ENCODE measurements at places on chromosomes 7 and 10.

DNA sequence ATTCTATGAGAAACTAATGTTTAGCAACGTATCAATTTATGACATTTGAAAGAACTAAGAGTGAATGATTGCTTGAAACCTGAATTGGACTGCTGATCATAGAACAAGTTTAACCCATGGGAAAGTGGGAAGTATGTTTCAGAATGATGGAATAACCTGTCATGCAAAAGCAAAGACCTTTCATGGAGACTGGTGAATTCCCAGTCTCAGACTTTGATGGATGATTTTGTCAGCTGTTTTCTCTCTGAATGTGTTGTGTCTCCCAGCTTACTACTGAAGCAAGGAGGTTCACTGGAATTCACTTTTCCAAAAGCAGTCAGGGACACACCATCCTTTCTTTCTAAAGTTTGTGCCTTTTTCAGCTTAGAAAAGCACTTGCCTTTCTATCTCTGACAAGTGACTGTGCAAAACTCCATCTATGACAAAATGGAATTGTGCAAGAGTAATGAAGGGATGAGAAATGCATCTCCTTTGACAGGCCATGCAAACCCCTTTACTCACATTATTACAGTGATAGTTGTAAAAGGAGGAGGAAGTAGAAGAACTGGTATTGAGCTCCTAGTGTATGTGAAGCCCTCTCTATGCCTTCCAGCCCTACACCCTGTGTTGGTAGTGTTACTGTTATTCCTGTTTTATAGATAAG is 176.1 kb downstream of the PRKG1 start:
- no peak for DNase-seq

DNA sequence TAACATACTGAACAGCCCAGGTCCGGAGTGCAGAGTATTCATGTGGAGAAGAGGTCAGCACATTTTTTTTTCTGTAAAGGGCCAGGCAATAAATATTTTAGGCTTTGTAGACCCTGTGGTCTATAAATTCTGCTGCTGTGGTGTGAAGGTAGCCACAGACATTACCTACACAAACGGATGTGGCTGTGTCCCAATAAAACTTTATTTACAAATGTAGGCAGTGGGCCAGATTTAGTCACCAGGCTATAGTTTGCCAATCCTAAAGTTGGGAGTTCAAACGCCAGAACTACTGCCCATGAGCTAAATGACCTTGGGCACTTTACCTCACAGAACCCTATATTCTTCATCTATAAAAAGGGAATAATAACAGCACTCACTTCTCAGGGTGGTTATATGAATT is 13.4 kb downstream of the FAM53B start:
- no peak for DNase-seq

DNA sequence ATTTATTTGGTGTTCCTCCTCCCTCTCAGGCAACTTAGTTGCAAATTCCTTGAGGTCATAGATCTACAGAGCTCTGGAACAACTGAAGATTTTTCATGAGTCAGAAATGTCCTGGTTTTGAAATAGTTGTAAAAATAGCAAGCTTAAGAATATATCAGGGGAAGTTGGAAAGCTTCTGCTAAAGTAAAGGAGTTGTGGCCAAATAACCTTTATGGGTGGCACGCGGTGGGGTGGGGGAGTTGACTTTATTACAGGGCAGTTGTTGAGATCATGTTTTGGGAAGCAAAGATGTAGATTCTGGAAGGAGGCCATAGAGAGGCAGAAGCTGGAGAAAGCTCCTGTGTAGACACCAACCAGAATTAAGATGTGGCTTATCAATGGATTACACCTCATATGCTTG is 326.0 kb upstream of the MTPN start:
- no peak for DNase-seq

DNA sequence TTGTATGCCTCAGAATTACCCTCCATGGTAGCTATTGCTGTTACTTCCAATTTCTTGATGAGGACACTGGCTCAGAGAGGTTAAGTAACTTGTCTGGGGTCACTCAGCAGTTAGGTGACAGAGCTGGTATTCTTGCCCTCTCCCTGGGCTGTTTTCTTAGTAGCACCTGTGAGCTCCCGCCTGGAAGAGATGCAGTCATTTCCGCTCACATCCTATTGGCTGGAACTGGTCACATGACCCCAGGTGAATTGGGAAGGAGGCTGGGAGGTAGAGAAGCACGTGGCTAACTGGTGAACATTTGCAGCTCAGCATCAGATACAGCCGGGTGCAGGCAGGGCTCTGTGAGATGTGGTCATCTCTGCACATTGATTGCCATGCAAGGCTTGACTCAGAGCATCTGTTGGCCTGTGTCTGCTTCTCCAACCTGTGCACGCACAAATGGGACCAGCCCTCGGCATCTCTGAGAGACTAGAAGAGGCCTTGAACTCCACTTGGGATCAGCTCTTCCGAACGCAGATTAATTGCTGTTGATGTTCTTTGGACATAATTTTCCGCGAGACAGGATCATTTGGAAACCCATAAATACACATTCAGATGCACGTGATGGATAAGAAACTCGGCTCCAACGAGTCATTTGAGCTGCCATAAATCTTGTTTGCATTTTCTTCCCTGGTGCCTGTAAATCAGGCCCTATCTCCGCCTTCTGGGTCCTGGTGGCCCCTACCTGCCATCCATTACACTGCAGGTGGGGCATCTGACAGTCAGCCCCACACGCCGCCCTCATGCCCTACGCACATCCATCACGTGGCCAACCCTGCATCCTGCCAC is 42.8 kb downstream of the MYL10 start:
- DNase-seq: no peak

GRCh38 chr7:47536661-47537611 is 45.0 kb downstream of the TNS3 start:
- no peak for DNase-seq

- DNase-seq: no peak
Observed at GRCh38 chr7:42685911-42686310, 226.0 kb downstream of the C7orf25 start.

DNA sequence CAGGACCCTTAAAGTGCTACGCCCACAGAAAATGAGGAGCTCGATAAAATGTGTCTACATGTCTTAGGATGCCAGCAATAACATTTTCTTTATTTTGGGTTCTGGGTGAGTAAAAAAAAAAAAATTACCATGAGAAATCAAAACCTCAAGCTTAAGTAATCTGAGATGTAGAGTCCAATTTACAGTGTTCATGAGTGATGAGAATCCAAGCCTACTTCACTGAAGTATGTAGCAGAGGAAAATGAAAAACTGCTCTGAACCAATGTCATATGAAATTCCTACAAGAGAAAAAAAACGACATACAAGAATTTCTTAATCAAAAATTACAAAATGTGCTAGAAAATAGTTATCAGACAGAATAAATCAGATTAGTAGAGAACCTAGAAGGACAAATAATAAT is 274.4 kb downstream of the HTR7 start:
- no peak for DNase-seq

GRCh38 chr10:124436191-124436638 is 13.6 kb downstream of the NKX1-2 start:
- DNase-seq: no peak

DNA sequence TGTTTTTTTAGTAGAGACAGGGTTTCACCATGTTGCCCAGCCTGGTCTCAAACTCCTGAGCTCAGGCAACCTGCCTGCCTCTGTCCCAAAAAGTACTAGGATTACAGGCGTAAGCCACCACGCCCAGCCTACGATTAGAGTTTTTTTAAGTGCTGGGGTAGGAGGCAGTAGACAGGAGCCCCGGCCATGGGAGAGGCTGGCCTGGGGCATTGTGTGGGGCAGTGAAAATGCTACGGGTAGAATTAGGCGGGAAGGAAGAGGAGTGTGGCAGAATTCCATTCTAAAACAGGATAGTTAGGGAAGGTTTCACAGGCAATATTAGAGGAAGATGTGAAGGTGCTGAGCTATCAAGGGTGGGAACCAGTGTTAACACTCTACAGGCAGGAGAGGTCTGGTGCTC is 31.3 kb upstream of the FXYD4 start:
- no peak for DNase-seq

- DNase-seq: no peak
Observed at GRCh38 chr10:58041901-58042300, 225.8 kb downstream of the IPMK start.

DNA sequence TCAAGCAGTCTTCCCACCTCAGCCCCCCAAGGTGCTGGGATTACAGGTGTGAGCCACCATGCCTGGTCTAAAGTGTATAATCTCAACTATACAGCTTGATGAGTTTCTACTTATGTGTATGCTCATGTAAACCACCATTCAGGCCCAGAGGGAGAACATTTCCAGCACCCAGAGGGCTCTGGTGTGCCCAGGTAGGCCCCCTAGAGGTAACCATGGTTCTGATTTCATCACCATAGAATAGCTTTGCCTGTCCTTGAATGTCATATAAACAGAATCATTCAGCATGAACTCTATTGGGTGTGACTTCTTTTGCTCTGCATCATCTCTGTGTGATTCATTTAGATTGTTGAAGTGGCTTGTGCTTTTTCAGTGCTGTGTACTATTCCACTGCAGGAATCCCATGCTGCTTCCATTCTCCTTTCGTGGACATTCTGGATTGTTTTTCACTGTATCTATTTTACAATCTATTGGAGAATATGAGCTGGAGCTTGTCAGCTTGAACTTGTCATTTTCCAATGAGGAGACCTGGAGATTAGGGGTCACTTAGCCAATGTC is 35.2 kb downstream of the COL26A1 start:
- no peak for DNase-seq

DNA sequence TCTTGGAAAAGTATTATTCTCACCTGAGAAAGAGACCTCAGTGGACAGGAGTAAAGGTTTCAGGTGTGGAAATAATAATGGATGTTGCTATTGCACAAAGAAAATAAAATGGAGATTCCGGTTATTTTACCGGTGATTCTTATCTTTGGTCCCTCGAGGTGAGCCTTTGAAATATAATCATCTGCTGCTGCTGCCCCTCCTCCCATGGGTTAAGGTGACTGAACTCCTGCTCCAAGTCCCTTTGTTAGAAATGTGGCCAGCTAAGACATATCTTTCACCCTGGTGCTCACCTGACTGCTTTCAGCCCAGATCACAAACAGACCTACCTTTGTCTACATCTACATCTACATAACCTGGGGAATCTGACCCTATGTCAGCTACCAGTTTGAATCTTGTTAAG is 5.7 kb downstream of the CUBN start:
- no peak for DNase-seq

- DNase-seq: no peak
Observed at GRCh38 chr7:16711730-16712129, 41.8 kb upstream of the TSPAN13 start.

DNA sequence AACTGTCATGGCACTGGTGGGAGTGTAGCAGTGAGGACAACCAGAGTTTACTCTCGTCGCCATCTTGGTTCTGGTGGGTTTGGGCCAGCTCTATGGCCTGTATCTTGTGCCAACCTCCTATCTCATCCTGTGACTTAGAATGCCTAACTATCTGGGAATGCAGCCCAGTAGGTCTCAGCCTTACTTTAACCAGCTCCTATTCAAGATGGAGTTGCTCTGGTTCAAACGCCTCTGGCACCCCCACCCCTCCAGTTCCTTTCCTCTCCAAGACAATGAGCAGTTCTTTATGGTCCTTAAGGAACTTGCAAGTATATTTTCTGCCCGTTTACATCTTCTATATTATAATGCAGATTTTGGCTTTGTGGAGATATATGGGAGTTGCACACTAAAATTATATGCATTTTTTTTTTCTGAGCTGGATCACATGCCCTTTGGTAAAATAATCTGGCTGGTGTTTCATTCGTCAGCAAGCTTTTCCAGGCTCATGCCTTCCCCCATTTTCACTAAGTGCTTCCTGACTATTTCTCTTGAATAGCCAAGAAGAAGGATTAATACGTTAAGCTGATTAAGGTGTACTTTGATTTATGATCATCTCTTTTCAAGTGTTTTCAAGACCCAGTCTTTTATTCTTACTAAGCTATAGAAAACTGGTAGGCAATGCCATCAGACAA is 11.2 kb upstream of the WIPF3 start:
- no peak for DNase-seq

DNA sequence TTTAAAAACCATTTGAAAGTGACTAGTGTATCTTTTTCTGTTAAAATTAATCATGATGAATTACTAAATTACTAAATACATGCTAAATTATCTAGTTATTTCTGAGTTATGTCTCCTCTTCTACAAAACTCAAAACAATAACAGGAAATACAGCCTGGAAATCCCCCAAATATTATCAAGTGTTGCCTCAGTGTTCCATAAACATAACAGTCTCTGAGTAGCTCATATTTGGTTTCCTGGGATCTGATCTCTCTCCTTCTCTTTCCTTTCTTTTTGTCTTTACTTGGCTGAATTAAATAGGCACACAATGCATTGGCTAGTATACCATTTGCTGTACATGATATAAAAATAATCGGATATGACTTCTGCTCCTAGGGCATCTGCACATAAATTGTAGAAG is 277.6 kb upstream of the IGFBP3 start:
- DNase-seq: no peak

DNA sequence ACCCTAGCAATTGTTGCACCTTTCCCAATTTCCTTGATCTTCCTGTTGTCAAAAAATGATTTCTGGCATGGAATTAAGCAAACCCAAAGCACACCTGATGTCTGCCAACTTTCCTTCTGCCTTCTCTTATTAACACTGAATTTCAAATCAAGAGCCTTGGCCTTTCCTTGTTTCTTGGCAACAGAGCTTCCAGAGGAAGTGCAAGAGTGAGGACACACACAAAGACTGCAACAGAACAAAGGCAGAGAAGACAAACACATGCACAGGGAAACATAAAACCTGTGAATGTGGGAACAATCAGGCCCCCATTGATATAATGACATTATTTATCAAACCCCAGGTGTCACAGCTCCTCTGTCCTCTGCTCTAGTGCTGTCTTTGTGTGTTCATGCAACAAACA is 73.0 kb upstream of the IL6 start:
- no peak for DNase-seq

DNA sequence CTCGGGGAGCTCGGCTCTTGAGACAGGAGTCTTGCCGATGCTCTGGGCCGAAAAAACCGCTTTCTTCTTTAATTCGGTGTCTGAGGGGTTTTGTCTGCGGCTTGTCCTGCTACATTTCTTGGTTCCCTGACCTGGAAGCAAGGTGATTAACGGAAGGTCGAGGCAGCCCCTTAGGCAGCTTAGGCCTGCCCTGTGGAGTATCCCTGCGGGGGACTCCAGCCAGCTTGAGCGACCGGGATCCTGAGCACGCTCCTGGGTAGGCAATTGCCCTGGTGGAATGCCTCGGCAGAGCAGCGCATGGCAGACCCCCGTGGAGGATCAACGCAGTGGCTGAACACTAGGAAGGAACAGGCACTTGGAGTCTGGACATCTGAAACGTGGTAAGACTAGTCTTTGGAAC is 30.5 kb upstream of the GHITM start:
- DNase-seq: no peak

- DNase-seq: no peak
Observed at GRCh38 chr10:17101910-17102266, 27.7 kb downstream of the CUBN start.

GRCh38 chr7:95027234-95027872 is 120.0 kb downstream of the PPP1R9A start:
- no peak for DNase-seq

GRCh38 chr7:16940776-16941175 is 59.0 kb upstream of the AGR3 start:
- DNase-seq: no peak

DNA sequence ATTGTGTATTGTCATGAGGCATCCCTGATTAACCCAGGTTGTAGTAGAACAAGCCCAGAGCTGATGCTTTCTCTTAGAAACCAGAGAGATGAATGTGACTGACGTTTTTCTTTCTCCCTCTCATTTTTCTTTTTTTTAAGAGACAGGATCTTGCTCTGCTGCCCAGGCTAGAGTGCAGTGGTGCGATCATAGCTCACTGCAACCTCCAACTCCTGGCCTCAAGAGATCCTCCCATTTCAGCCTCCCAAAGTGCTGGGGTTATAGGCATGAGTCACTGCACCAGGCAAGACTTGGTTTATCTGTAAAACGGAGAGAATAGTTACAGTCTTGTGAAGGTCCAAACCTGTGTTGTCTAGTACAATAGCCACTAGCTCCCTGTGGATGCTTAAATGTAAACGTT is 5.4 kb downstream of the LMTK2 start:
- DNase-seq: no peak
